ENCODE measurements at places on chromosomes 13 and 19.

DNA sequence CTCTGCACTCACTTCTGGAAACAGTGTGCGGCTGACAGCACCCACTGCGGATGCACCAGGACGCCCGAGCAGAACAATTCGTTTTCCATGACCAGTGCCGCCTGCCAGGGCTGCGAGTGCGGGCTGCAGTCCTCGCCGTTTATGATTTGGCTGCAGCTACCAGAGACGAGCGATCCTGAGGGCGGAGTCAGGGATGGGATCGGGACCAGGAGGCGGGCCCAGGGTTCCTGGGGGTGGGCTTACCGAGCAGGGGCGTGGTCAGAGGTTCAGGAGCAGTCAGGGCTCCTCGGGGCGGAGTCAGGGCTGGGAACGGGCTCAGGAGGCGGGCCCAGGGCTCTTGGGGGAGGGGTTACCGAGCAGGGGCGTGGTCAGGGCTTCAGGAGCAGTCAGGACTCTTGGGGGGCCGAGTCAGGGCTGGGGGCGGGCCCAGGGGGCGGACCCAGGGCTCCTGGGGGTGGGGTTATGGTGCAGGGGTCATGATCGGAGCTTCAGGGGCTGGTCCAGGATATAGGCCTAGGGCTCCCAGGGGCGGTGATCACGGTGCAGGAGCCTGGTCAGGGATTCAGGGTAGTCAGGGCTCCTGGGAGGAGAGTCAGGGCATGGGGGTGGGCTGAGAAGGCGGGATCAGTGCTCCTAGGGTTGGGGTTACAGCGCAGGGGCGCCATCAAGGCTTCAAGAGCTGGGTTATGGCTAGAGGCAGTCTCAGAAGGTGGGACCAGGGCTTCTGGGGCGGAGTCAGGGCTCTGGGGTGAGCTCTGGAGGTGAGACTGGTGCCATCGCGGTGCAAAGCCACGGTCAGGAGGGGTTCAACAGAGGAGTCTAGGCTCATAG lies 1.7 kb downstream of the KLK4 start:
- DNase-seq: no peak

DNA sequence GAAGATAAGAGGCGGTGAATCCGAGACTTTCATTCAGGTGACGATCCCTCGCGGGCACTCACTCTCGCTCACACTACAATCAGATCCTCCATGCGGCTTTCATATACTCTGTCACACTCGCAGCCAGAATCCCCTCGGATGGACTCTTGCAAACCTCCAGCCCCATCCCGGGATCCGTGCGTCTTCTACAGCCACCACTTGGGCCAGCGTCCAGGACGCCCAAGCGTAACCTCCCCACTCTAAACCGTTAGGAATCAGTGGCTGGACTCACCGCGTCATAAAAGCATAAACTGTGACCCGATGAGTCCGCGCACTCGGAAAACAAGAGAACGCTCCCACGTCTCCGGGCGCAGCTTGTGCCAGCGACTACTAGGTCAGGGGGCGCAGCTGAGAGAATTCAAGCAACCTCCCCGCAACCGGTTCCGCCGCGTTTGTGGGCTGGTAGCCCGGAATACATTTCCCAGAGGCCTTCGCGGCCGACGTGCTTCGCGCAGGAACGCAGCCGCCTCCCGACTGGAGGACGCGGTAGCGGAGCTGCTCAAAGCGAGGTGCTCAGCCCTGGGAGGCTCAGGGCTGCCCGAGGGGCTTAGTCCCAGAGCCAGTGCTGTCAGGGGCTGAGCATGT lies 27.6 kb downstream of the ZNF607 start:
- DNase-seq: peak; percentile 62

GRCh38 chr13:91162180-91162579 lies 185.3 kb upstream of the MIR17HG start:
- no peak for DNase-seq

GRCh38 chr13:110409581-110409992 lies 102.5 kb downstream of the COL4A2 start:
- no peak for DNase-seq

DNA sequence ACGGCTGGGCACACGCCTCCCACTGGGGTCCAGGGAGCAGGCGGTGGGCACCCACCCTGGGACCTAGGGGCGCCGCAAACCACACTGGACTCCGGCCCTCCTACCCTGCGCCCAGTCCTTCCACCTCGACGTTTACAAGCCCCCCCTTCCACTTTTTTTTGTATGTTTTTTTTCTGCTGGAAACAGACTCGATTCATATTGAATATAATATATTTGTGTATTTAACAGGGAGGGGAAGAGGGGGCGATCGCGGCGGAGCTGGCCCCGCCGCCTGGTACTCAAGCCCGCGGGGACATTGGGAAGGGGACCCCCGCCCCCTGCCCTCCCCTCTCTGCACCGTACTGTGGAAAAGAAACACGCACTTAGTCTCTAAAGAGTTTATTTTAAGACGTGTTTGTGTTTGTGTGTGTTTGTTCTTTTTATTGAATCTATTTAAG lies 1.6 kb downstream of the JUNB start:
- DNase-seq: no peak

DNA sequence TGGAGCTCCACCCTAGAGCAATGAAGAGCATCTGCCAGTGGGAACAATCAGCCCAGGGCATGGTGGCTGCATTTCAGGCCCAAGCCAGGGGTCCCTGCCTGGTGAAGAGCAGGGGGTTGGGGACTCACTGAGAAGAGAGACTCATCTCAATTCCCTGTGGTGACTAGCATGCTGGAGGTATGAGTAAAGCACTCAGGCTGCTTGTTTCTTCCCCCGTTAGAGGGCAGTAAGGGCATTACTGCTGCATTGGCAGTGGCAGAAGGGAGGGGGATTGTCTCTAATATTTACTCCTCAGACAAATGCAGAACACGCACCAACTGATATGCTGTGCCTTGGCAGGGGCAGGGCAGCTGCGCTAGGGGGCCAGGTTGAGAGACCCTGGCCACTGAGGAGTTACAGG lies 329.1 kb downstream of the SLITRK5 start:
- DNase-seq: no peak

GRCh38 chr13:109156181-109156935 lies 526.9 kb downstream of the MYO16 start:
- DNase-seq: no peak

DNA sequence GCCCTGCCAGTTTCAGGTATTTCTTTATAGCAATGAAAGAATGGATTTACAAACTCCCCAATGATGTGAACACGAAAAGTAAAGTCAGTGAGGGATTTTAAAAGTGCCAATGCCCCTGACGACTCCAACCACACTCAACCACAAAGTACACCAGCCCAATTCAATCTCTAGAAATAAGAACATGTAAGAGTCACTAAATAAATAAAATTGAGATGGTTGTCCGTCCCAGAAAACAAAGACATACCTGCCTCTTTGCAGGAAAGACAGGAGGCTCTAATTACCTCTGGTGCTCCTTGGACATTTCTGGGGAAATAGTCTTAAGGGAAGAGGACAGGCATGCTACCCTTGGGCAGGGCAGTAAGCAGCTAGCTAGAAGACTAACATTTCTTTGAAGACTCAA lies 55.8 kb downstream of the NALCN start:
- DNase-seq: no peak

DNA sequence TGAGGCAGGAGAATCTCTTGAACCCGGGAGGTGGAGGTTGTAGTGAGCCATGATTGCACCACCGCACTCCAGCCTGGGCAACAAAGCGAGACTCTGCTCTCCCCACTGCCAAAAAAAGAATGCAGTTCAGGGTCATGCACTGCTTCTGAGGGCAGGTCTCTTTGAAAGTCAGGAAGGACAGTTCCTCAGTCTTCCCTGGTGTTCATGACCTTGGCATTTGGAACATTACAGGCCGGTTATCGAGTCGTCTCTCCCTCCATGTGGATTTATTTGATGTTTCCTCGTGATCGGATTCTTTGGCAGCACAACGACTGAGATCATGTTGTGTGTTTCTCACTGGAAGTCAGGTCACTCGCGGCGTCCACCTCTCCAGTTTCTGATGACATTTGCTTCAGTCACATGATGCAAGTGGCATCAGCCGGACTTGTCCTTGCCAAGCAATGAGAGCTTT lies 17.2 kb downstream of the FGF21 start:
- no peak for DNase-seq

DNA sequence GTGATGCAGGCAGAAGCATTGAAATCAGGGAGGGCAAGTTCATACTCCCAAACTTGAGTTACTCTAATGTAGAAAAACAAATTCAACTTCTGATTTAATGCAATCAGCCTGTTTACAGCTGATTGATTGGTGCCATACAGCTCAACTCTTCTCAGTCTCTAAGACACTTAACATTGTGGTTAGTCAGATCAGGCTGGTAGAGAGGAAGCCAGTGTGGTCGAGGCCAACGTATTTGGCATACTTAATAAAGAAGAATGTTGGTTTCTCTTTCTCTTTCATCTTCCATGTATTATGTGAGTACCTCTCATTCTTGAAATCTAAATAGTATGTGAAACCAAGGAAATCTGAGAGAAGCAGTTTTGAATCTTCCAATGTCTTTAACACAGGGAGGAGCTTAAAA lies 255.0 kb upstream of the SLITRK1 start:
- peak; percentile 37 for DNase-seq

DNA sequence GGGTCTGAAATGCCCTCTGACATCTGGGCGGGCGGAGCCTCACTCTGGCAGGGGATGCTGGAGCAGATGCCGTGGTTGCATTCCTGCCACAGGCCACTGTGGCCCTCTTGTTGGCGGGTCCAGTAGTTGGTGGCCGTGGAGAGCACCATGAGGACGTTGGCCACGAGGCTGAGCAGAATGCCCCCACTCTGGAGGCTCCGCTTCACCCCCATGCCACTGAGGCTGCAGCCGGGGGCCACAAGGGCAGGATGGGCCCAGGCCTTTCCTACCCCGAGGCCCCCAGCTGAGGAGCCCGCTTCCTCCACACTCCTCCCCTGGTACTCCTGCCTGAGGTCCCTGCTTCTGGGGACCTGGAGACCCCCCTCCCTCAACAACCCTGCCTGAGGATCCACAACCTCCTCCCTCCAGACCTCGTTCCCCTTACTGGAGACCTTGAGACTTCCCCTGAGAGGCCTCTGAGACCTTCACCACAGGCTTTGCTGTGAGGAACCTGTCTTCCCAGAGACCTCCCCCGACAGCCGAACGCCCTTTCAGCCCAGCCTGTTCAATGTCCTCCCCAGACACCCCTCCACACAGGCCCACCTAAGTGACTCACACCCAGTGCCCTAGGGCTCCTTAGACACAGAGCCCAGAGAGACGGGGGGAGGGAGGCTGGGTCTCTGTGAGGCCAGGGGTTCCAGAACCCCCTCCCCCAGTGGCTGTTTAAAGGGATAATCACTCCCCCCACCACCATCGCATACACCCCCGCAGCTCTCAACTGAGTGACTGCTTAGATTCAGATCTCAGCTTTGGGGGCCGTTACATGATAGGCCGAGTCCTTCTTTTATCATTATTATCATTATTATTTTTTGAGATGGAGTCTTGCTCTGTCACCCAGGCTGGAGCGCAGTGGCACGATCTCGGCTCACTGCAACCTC lies at the start of gene CLDND2:
TSS of gene CLDND2 (minus strand) at position 638 of the 917 bp plus-strand sequence. CDS start at position 212, 426 bp downstream.
- DNase-seq: no peak

DNA sequence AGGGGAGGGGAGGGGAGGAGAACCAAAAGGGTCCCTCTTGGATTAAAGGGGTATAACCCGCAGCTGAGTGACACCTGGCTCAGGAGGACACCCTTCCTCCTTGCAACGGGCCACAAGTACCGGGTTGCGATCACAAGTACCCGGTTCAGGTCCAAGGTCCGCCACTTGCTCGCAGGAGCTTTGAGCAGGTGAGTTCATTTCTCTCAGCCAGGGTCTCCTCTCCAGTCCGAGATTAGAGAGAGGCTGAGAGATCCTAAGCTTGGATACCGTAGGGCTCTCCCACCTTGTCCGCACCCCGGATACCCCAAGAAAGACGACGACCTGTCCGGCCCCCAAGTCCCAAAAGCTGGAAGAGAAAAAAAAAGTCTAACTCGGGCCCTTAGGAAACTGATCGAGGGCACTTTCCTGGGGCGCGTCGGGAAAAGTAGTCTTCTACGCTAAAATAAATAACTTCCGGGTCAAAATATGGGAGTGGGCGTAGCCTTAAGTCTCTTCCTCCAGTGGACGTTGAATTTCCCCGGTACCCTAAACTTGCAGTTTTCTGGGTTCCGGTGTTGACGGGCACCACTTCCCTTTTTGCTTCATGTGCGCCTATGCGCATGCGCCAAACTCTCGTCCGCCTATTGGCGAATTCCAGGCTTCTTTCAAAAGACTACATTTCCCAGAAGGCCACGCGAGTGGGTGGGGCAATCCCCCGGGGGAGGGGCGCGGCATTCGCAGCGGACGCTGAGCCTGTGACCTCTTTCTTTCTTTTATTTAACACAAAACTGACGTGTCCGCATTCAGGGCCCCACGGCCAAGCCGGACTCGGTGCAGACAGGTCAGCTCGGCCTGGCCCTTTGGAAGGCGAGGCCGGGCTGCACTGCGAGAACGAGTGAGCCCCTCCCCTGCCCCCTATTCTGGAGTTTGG lies 4.4 kb downstream of the C19orf67 start:
- peak; percentile 99 for DNase-seq

DNA sequence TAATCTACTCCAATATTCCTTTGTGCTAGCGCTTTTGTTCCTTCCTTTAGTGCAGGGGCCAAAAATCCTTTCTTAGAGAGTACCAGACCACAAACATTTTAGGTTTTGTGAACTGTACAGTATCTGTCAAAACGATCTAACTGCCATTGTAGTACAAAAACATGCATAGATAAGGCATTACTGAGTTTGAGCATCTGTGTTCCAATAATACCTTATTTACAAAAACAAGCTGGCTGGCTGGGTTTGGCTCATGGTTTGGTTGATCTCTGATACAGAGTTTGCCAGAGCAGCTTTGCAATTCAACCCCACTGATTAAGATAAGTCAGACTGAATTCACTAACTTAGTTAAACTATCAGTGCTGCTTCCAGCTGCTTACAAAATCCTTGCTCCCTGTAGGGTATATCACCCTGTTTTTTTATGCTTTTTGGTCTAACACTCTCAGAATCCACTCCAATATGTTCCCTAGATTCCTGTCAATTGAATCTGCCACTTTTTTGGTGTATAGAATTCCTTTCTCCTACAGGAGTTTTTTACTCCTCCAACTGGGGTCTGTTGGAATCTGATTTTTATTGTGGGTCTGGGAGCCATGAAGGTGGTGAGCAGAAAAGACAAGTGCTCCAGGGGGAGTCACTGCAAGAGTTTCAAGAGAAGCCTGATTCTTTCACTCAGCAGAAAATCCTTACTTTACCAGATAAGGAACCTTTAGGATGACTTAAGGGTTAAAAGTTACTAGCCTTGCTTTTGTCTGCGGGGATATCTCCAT lies 1399.4 kb downstream of the EFNB2 start:
- DNase-seq: no peak

DNA sequence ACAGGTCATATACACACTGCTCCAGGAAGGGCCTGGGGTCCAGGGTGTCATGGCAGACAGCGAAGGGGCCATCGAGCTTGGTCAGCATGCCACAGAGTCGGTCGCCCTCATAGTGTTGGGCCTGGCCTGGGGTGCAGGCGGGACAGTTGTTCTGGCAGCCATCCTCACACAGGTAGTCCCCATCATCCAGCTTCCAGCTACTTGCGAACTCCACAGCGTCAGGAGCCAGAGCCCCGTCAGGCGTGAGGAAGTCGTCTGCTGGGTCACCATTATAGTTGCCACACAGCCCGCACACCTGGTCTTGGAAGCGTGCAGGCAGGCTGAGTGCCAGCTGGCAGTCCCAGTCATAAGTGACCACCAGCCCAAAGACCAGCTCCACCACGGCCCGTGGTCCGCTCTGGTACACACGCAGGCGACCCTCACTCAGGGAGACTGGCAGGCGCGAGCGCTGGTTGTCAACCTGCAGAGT lies 16.2 kb downstream of the FCGBP start:
- no peak for DNase-seq

- peak; percentile 12 for DNase-seq
Measured at GRCh38 chr13:24709186-24709913, 29.1 kb downstream of the ATP12A start.

- DNase-seq: no peak
Measured at GRCh38 chr19:55350620-55351315, 3.8 kb downstream of the COX6B2 start.

GRCh38 chr19:5360003-5360780 lies 19.6 kb upstream of the PTPRS start:
- no peak for DNase-seq

Data from stimulated activated CD8-positive, alpha-beta memory T cell treated with anti-CD3 and anti-CD28 coated beads, Interleukin-4, amount 100 ng/mL, for 4 hours (primary cell).